ENCODE measurements at places on chromosomes 3 and 15.

DNA sequence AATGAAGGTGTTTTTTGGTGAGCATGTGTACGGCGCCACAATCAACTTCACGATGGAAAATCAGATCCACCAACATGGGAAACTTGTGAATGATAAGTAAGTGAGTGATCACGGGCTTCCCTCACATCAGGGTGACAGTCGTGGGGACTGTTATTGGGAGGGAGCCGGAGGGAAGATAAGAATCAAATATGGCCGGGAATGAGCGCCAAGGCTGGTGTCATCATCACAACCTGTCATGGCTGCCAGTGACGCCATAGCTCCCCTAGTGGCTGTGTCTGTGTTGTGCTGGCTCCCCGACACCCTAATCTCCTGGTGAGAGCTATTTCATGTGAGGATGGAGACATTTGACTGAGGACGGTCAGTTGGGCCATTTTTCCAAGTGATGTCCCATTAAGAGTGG lies 168.5 kb downstream of the SV2B start:
- DNase-seq: no peak

- DNase-seq: no peak
These were observed 347.4 kb upstream of the DCBLD2 start for GRCh38 chr3:99248913-99249312.

DNA sequence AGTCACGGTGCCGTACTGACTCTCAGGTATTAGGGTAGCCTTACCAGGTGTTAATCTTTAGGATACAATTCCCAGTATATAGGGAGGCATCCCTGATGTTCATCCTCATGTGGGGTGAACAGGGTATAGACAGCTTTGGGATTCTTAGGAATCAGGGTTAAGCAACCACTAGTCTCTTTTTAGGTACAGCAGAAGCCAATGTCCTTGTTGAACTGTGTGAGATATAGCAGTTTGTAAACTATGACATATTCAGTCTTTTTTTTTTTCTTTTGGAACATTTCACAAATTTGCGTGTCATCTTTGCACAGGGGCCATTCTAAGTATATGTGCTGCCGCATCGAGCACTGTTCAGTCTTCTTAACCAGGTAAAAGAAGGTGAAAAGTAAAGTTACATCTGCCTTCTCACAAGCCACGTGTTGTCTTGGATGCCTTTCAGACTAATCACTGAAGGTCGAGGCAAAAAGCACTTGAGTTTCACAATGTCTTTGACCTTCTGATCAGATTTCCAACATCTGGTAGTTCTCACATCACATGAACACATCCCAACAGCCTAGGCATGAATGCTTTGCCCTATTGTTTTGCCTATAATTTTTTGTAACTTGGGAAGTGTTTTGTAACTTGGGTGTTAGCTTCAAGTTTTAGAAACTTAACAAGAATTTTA lies 17.2 kb downstream of the TSEN2 start:
- no peak for DNase-seq

DNA sequence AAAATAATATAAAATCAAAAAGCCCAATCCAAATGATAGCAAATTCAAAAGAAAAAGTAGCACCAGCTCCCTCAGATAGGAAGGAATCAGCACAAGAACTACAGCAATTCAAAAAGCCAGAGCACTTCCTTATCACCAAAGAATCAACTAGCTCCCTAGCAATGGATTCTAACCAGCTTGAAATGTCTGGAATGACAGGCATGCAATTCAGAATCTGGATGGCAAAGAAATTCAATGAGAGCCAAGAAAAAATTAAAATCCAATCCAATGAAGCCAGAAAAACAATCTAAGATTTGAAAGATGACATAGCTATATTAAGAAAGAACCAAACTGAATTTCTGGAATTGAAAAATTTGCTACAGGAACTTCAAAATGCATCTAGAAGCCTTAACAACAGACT lies 1334.4 kb upstream of the ALCAM start:
- no peak for DNase-seq

- no peak for DNase-seq
These were observed 33.9 kb downstream of the DOCK3 start for GRCh38 chr3:50708620-50709019.

GRCh38 chr3:117885011-117885441 lies 1149.6 kb downstream of the IGSF11 start:
- DNase-seq: no peak

DNA sequence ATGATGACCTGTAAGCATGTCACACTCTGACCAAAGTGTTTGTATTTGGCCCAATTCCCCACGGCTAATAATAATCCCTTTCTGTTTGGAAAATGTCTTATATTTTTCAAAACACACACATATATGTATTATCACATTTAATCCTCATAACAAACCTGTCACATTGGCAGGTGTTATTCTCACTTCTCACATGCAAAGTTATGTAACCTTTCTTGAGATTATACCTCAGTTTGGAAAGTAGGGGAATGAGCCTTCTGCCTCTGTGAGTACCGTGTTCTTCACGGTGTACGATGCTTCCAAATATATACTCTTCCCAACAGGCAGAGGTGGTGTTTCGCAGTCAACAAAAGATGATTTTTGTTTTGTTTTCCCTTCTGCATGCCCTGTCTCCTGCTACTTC lies 205.6 kb downstream of the TP63 start:
- no peak for DNase-seq

DNA sequence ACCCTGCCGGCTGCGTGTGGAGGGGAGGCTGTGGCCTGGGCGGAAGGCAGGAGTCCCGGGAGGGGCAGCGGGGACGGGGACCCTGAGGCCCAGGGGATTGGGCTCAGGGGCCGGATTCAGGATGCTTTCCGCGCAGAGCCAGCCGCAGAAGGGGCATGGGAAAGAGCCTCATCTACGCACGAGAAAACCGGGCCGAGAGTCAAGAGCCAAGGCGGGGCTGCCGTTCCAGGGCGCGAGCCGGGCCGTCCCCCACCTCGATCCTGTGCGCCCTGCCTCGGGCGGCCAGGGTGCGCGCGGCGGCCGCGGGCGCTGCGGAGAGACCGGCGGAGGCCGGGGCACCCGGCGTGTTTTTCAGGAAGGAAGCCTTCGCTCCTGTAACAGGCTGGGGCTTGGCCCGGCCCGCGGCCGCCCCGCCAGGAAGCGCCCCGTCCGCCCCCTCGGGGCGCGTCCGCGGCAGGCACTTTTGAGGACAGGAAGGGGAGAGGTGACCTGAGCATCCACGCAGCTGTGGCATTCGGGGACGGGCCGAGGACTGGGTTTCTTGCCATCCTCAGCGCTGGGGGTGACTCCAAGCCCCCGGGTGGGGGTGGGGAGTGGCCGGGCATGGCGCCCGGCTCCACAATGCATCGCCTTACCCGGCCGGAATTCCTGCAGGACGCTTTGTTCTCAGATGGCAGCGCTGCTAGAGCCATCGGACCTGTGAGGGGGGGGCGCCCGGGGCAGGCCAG lies 62.3 kb upstream of the GATA2 start:
- DNase-seq: no peak

- DNase-seq: peak; percentile 60
These were observed 3.7 kb upstream of the CPA3 start for GRCh38 chr3:148861277-148861869.

- DNase-seq: no peak
These were observed 61.0 kb downstream of the SCAPER start for GRCh38 chr15:76844096-76844495.

Measured in foreskin melanocyte (primary cell).